ENCODE measurements at places on chromosomes 2 and 18. TPM values are rescaled to one million over a fixed set of nuclear protein-coding genes. Genes with fewer than 3 reads are reported as not detected.

DNA sequence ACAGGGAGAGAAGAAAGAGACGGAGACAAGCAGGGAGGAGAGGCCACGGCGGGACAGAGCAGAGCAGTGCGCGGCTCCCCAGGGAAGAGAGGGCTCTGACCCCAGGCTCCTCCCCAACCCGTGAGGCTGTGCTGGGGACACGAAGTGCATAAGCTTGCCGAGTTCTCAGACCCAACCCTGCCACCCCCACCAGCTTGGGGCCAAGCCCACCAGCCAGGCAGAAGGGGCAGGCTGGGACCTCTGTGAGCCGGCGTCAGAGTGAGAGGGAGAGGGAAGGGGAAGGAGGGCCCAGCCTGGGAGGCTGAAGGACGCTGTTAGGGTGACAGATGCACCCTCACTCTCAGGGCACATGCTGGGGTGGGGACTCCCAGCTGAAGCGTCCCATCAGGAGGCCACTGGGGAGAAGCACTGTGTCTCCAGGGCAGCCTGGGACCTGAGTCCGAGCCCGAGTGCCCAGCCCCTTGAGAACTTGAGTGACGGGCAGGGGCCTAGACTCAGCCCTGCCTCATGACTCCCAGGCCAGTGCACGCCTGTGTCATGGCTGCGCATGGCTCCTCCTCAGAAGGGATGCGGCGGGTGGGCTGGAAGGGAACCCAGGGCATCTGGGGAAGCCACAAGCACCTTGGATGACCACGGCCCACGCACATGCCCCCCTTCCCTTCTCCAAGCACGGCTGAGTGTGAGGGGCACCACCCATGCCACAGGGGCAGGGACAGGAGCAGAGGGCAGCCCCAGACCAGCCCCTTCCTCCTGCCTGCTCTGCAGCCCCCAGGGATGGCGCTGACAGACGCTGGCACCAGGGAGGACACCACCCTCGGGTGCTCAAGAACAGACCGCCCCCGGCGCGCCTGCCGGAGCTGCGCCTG is 31.0 kb downstream of the MTERF4 start:
- DNase-seq = no peak

DNA sequence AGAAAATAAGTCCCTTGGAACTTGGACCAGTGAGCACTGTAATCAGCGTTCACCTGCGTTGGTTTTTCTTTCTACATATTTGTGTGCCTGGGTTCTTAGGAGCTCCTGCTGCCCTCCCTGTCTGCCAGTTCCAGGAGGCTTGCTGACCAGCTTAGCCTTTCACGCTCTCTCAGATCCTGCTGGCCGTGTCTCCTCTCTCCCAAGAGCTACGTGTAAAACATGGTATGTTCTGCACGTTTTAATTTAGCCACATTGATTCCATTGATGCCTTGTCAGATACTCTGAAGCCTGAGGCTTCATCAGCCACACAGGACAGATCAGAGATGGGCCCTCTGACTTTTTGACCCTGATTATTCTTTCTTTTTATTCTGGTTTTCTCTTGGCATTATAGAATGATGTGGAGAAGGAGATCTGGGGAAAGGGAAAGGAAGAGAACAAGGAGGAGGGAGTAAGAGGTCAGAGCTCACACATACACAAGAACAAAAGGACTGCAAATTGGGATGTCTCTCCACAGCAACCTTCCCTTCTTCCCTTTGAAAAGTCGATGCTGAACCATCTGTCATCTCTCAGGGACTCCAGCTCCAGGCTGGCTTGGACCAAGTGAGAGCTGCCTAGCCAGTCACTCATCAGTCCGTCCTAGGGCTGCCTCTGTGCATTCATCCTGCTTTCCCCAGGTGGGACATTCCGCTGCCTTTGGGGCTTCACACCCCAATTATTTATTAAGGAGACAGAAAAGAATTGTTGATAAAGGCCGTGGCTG is 152.8 kb downstream of the PIK3C3 start:
- DNase-seq = no peak

The CDCA7 gene
- polyA plus RNA-seq = 42.9 TPM

The MTCL1 gene
- polyA plus RNA-seq = 31.4 TPM

All from renal cortex interstitium (tissue), 15 donors.